ENCODE measurements at places on chromosomes 2 and 18. TPM values are rescaled to one million over a fixed set of nuclear protein-coding genes. Genes with fewer than 3 reads are reported as not detected.

Gene SERTAD2
- 4.0 TPM for total RNA-seq

Gene CCDC141
- total RNA-seq, result 1.2 TPM

- DNase-seq, result no peak
Measured at GRCh38 chr2:209496586-209496982, 72.7 kb downstream of the MAP2 start.

- DNase-seq, result peak; percentile 34
Measured at GRCh38 chr2:88959480-88960204, 268.2 kb downstream of the RPIA start.

DNA sequence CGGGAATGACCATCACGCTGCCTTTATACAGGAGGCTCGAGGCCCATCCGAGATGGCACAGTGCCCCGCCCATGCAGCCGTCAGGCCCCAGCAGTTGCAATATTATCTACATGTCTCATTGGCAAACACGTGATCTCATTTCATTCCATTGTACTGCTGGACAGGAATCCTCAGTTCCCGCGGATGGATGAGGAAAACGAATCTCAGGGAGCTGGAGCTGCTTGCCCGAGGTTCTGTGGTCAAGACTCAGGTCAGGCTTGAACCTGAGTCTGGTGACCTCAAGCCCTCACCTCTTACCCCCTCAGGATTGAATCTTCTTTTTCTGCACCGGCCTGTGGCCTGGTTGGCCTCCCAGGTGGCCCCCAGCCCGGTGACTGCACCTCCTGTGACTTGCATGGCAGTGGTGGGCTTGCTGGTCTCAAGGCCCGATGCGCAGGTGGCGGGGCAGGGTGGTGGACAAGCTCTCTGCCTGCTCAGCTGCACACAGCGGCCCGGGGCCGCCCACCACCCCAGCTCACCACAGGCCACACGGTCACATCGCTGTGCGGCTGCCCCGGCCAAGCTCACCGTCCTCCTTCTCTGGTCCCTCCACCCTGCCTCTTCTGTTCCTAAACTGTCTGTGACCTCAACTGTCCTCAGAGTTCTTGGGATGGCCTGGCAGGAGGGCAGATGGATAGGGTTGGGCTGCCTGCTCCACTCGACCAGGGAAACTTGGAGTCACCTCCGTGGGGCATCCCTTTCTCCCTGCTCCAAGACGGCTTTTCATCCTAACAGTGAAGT lies 52.0 kb upstream of the HS6ST1 start:
- no peak for DNase-seq

DNA sequence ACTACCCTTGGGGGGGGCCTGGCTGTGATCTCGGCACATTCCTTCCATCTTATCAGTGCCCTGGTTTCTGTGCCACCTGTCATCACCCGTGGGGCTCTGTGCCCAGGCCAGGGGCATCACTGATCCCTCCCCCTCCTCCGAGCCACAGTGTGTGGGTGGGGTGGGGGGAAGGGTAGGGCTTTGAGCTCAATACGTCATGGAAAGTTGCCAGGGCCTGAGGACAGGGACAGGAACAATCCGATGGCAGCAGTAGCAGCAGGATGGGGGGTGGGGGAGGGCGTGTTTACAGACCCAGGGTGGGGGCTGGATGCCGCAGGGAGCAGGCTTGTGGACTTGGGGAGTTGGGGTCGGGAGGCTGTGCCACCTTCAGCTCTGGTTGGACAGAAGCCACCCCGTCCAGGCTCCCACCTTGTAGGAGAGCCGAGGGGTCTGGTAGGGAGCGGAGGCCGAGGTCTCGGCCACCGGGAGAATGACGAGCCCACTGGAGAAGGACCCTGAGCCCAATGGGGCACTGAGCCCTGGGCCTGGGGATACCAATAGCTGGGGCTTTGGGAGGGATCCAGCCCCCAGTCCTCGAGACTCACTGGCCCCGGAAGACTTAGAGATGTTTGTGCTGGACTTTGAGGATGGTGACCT lies 3.5 kb downstream of the SLC4A3 start:
- no peak for DNase-seq
